ENCODE measurements at places on chromosomes 1 and 21.

- no peaks in the 10 kb centered on the region for H3K27me3 ChIP-seq
- H3K4me3 ChIP-seq = no peak overlapping the region
- peaks cover 9% of the 10 kb centered on the region for H3K36me3 ChIP-seq
- H3K4me1 ChIP-seq = no peaks in the 10 kb centered on the region
These were observed 15.4 kb upstream of the GUCA2A start for GRCh38 chr1:42179900-42180329.

DNA sequence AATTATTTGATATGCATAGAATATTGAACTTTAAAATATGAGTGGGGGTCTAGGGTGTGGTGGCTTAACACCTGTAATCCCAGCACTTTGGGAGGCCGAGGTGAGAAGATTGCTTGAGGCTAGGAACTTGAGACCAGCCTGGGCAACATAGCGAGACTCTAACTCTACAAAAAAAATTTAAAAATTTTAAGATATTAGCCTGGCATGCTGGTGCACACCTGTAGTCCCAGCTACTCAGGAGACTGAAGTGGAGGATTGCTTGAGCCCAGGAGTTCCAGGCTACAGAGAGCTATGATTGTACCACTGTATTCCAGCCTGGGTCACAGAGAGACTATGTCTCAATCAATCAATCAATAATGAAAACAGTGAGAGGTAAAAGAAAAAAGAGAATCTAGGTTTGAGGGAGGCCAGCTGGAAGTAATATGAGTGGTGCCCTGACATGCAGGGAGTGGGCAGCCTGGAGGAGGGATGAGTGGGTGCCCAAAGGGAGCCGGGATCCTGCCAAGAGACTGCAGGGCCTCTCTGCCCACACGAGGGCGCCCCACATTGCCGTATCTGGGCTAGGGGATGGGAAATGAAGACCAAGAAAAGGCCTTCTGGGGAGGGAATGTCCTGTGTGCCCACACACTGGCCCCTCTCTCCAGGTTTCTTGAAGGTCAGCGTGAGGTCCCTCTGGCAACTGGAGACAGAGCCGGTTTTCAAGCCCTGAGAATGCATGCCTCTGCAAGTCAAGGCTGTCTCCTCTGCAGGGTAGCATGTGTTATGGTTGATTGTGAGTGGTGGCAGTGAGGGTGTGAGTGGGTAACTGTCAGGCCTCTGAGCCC is 93.9 kb upstream of the PPM1J start:
- H3K27me3 ChIP-seq = no peaks in the 10 kb centered on the region
- no peak overlapping the region for H3K4me3 ChIP-seq
- H3K27ac ChIP-seq = no peak overlapping the region
- peak; percentile 63 for DNase-seq
- H3K4me1 ChIP-seq = no peaks in the 10 kb centered on the region

DNA sequence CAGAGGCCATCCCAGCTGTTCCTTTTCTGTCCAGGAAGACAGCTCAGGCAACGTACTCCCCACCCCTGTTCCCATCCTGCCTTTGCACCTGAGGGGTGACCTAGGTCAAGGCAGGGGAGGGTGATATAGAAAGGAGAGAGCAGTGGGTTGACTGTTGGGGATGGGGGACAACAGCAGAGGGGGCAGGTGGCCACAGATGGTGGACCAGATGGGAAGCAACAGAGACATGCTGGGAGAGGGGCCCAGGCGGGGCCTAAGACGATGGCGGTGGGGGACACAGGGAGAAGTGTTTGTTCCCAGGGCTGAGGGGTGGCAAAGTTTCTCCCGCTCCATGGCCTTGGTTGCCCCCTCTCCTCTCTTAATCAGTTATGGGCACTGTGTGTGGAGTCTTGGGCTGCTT is 6.3 kb downstream of the CELSR2 start:
- H3K27me3 ChIP-seq = no peaks in the 10 kb centered on the region
- H3K4me3 ChIP-seq = no peak overlapping the region
- H3K4me1 ChIP-seq = no peaks in the 10 kb centered on the region
- DNase-seq = no peak

DNA sequence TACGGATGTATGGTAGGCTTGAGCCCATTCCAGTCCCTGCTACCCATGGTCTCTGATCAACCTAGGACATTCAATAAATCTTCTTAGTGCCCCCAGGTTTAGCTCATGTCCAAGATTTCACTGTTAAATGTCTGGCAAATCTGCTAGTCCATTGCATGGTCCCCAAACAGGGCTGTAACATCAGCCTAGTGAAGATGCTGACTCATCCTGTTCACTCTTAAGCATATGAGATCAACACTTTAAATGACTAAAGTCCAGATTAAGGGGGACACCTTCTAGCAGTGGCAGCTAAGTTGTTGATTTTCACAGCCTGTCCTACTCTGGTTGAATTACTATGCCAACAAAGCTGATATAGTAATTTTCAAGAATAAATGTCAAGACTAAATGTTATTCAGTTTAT is 46.5 kb upstream of the NUF2 start:
- no peaks in the 10 kb centered on the region for H3K27me3 ChIP-seq
- H3K27ac ChIP-seq = no peak overlapping the region
- H3K36me3 ChIP-seq = no peaks in the 10 kb centered on the region

DNA sequence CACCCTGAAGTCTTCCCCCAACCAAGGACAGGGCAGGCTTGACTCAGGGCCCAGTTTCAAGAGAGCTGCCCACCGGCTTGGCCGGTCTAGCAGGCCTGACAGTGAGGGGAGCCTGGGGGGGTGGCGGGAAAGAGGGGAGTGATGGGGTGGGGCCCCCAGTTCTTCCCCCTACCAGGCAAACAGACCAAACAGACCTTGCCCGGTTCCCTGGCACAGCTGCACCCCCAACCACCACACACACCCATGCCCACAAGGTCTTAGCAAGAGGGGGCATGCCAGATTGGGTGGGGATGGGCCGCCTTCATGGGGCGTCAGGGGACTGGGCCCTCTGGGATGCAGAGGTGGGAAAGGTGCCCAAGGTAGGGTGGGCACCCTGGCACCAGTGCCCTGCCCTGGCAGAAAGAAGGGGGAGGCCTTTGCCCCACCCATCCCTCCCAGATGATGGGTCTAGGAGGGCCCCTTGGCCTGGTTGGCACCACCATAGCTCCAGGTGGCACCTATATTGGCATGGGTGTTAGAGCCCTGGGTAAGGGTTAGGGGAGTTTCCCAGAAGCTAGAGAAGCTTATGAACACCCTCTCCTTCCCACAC is 8.9 kb downstream of the ZBTB7B start:
- H3K27ac ChIP-seq = peak overlapping the region; percentile 48
- H3K4me3 ChIP-seq = no peak overlapping the region
- no peak for DNase-seq
- H3K27me3 ChIP-seq = no peaks in the 10 kb centered on the region

GRCh38 chr21:25691976-25692375 is 42.7 kb downstream of the ATP5PF start:
- no peaks in the 10 kb centered on the region for H3K27me3 ChIP-seq
- no peak overlapping the region for H3K4me3 ChIP-seq
- no peak overlapping the region for H3K27ac ChIP-seq
- H3K36me3 ChIP-seq = no peaks in the 10 kb centered on the region
- H3K4me1 ChIP-seq = no peaks in the 10 kb centered on the region
- DNase-seq = no peak

- H3K36me3 ChIP-seq = no peaks in the 10 kb centered on the region
- no peaks in the 10 kb centered on the region for H3K4me1 ChIP-seq
- H3K27me3 ChIP-seq = no peaks in the 10 kb centered on the region
- H3K27ac ChIP-seq = no peak overlapping the region
- H3K4me3 ChIP-seq = no peak overlapping the region
- no peak for DNase-seq
These were observed 238.4 kb upstream of the DMRTA2 start for GRCh38 chr1:50661626-50662025.

- H3K36me3 ChIP-seq = no peaks in the 10 kb centered on the region
- no peak overlapping the region for H3K4me3 ChIP-seq
- peaks cover 18% of the 10 kb centered on the region for H3K4me1 ChIP-seq
- no peaks in the 10 kb centered on the region for H3K27me3 ChIP-seq
- no peak overlapping the region for H3K27ac ChIP-seq
These were observed 200.7 kb upstream of the GRIK3 start for GRCh38 chr1:37234941-37235418.

DNA sequence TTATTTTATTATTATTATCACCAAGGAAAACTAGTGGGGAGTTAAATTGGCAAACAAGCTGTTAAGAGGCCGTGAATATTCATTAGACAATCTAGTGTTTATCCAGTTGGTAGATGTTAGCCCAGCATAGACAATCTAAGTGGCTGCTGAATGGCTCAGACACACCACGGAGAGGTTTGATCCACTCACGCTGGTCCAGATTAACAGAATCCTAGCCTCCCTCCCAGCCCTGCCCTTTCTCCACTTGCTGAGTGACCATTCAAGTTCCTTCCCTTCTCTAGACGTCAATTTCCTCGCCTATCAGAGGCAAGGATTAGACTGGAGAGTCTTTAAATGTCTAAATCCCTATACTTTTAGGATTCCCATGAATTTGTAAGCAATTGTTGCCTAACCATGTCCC is 80.1 kb downstream of the RRAGC start:
- no peak overlapping the region for H3K27ac ChIP-seq
- DNase-seq = no peak

GRCh38 chr1:151949371-151950193 is 40.3 kb upstream of the THEM4 start:
- H3K27ac ChIP-seq = no peak overlapping the region
- peaks cover 20% of the 10 kb centered on the region for H3K4me1 ChIP-seq
- no peak overlapping the region for H3K4me3 ChIP-seq
- no peaks in the 10 kb centered on the region for H3K36me3 ChIP-seq
- DNase-seq = no peak

- H3K27ac ChIP-seq = no peak overlapping the region
- no peak for DNase-seq
- no peaks in the 10 kb centered on the region for H3K36me3 ChIP-seq
- no peak overlapping the region for H3K4me3 ChIP-seq
- no peaks in the 10 kb centered on the region for H3K4me1 ChIP-seq
These were observed 72.1 kb upstream of the SIM2 start for GRCh38 chr21:36626791-36627190.

- no peaks in the 10 kb centered on the region for H3K4me1 ChIP-seq
- H3K4me3 ChIP-seq = no peak overlapping the region
- no peaks in the 10 kb centered on the region for H3K27me3 ChIP-seq
These were observed 51.1 kb downstream of the ODF2L start for GRCh38 chr1:86345042-86345441.

- H3K36me3 ChIP-seq = no peaks in the 10 kb centered on the region
These were observed 46.2 kb downstream of the PLPP3 start for GRCh38 chr1:56533197-56533596.

GRCh38 chr1:95023399-95024043 is 49.2 kb downstream of the ALG14 start:
- H3K4me3 ChIP-seq = no peak overlapping the region
- H3K4me1 ChIP-seq = no peaks in the 10 kb centered on the region
- H3K27ac ChIP-seq = no peak overlapping the region
- H3K27me3 ChIP-seq = no peaks in the 10 kb centered on the region
- peaks cover 2% of the 10 kb centered on the region for H3K36me3 ChIP-seq
